ENCODE measurements at places on chromosomes 2 and 18. TPM values are rescaled to one million over a fixed set of nuclear protein-coding genes. Genes with fewer than 3 reads are reported as not detected.

DNA sequence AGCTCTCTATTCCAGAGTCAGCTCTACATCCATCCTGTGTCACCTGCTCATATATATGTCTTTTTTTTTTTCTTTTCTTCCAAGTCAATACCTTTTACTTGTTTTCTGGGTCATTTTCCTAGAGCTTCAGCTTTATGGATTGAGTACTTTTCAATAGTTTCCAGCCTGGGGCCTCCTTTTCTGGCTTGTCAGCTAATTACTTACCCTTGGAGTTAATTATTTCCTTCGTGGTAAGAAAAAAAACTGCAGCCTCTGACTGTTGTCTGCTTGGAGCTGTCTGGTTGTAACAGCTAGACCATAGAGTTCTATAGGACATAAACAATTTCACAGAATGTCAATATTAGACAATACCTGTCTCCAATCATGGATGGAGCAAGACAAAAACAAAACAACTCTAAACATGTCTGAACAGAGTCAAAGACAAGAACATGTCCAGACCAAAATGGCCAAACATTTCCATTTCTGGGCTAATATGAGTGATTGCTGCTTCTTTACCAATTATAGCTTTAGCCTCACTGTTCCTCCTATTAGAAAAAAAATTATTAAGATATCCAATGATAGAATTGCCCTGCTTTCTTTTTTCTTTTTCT lies 643.1 kb downstream of the SLC4A3 start:
- DNase-seq, result no peak

DNA sequence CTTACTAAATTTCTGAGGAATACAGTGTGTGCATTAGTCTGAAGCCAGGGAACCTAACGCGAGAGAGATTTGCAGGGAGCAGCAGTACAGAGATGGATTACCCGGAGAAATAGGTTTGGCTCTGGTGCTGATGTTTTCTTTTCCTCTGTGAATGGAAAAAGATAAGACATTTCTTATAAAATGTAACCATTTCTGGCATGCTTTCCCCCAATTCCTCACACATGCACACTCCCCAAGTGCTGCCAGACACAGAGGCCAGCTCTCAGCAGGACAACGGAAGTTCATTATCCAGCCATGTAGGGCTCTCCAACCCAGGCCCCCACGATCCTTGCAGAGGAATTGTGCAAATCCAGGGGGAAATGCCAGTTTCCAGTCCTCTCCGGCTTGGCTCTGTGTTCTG lies 224.5 kb upstream of the MGAT5 start:
- no peak for DNase-seq

DNA sequence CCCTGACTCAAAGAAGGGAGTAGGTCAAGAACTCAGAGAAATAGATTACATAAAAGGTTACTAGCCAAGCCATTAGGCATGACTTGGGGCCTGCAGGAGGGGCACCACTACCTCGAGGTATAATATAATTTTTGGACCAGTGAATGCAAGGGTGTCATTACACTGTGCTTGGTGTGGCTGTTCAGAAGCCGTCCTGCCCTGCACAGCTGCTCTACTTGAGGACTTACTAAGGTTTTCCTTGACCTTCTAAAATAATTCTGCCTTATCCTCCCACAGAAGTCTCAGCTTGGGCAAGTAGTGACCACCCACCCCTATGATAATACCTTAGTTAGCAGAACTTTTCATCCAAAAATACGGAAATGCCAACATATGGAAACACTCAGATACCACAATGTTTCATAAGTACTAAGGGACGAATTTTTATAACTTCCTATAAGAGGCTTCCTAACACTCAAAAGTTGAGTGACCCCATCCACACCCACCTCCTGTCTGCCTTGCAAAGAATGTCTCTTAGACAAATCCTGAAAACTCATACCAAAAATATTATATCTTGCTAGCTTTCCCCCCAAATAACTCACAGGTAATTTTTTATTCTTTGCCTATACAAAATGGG lies 17.7 kb upstream of the ATG16L1 start:
- no peak for DNase-seq

DNA sequence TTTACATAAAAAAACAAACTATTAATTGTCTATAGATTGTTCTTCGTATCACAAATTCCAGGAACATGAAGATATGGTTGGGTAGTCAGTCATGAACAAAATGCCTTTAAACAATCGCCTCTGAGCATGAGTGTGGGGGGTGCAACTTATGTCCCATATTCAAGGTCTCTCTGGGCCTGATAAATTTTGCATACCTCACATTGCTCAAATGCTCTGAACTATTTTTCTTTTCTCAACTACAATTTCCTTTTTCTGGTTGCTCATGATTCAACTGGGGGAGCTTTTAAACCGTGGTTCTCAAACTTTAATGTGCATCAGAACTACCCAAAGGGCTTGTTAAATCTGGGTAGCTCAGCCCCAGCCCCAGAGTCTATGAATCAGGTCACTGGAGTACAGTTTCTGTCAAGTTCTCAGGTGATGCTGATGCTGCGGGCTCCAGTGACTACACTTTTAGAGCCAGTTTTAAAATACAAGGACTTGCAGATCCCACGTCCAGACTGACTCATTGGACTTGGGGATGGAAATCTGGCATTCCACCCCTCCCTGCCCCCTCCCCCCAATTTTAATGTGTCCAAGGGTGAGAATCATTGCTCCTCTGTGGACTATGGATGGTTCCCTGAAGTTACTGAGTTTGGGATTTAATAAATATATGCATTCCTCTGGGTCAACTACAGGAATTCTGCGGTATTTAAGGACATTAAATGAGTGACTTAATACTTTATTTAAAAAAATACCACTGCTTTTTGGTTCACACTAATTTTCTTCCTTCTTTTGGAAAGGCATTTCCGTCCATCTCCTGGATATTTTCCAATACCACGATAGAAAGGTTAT lies 1.5 kb upstream of the GPD2 start:
- peak; percentile 50 for DNase-seq

DNA sequence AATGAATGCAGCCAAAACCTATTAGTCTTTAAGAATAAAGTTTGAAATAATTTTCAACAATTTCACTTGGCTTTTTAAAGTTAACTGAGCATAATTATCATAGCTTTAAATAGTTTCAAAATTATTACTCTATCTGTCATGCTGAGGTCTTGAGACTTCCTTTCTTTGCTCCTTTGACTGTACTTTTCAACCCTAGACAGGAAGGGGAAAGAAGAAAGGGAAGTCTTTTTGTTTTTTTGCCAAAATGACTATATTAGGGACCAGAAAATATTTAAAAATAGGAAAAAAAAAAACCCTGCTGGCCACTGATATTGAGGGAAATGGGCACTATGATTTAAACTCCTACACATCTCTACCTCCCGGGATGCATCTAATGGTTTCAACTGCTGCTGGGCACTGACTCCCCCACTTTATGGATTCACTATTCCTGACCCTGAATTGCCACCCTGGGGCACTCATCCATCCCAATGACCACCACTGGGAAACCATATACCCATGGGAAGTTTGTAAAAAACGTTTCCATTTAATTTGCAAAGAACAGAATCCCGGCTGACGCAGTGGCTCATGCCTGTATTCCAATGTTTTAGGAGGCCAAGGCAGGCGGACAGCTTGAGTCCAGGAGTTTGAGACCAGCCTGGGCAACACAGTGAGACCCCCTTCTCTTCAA lies 50.5 kb downstream of the GAREM1 start:
- no peak for DNase-seq

DNA sequence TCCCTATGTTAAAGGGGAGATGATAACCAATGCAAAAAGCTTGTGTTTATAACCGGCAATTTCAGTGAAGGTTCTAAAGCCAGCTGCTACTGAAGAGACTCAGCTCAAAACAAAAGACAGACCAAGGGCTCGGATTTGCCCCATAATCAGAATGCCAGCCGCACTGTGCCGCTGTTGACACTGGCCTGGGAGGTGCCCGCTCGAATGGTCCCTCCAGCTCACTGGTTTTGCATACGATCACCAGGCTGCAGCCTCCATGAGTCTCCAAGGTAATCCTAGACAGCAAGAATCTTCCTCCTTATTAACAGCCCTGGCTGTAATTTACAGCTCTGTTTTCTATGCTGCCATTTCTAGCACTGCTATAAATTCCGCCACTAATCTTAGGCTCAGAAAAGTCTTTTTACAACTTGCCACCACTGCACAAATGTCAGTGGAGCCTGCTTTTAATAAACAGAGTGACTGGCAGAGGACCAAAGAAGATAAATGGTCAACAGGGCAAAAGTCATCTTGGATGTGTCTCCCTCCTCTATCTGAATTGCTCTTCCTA lies 155.7 kb upstream of the SH3BP4 start:
- no peak for DNase-seq

GRCh38 chr2:8571301-8571791 lies 110.5 kb upstream of the ID2 start:
- DNase-seq, result no peak

- DNase-seq, result no peak
Measured at GRCh38 chr2:182300608-182301007, 126.2 kb downstream of the PDE1A start.

GRCh38 chr2:31785876-31786275 lies 205.1 kb upstream of the SRD5A2 start:
- DNase-seq, result no peak

- peak; percentile 85 for DNase-seq
Measured at GRCh38 chr2:43605079-43605655, 9.3 kb upstream of the THADA start.

DNA sequence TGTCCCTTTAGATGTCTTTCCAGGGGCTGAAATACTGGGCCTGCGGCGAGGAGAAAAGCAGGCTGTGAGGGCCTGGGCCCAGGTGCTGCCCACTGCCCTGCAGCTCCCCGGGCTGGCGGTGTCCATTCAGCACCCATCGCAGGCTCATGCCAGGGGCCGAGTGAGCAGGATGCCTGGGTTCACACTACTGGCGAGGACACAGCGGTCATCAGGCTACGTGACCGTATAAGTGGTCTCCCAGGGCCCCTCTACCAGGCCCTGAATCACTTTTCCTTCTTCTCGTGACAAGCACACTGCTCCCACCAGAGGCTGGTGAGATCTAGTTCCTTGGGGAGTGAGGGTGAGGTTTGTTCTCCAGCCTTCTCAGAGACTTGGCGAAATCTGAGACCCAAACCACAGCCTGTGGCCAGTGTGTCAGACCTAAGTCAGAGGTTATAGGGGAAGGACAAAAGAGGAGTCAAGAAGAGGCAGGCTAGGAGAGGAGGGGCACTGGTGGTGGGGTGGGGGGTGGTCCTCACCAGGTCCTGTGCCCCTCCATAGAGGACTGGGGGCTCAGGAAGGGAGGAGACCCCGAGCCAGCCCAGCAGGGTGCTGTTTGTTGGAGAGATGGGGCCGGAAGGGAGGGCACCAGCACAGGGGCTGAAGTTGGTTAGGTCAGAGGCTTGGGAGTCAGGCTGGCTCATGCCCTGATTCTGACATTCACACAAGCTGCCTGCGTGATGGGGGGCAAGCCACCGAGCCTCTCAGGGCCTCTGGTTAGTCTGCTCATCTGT lies 6.6 kb upstream of the SEMA4C start:
- DNase-seq, result peak; percentile 45

DNA sequence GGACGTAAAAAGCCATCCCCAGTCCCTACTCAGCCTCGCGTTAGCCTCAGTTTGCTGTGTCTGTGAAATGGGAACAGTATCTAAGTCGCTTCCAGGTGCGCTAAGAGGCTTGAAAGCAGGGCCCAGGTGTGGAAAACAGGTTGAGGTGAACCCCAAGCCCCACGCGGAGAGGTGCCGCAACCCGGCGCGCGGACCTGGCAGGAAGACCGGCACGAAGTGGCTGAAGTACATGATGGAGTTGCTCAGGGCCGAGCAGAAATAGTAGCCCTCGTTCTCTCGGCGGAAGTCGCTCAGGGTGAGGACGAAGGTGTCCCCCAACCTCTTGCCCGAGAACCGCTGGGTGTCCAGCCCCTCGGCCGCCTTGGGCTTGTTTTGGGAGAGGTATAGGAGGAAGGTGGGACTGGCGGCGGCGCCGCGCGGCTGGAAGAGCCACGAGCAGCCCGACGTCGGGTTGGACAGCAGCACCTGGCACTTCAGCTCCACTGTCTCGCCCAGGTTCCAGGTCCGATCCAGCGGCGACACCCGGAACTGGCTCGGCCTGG lies 508 bp downstream of the CD8A start:
- peak; percentile 27 for DNase-seq

DNA sequence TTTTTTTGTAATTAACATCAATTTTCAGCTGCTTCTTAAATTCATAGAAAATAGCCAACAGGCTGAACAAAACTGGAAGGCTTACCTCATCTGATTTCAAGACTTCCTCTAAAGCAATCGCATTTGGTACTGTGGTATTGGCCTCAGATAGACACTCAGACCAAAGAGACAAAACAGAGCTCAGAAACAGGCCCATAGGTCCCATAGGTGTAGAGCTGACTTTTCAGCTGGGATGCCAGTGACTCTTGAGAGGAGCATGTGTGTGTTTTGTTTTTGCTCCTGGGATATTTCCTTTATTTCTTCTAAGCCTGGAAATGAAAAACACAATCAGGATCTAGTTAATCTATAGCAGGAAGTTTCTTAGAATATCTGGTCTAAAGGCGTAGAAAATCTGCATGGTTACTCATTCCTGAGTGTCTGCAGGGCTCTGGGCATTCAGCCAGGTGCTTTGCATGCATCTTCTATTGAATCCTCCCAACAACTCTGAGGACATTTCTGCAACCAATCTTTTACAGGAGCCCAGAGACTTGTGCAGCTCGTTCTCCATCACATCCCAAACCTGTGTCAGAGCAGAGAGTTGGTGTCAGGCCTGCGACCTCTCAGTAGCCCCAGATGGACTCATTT lies 190.8 kb downstream of the RTP5 start:
- DNase-seq, result peak; percentile 92

GRCh38 chr2:20439503-20439902 lies 7.4 kb upstream of the RHOB start:
- no peak for DNase-seq

- no peak for DNase-seq
Measured at GRCh38 chr2:77567723-77568122, 45.5 kb upstream of the LRRTM4 start.

GRCh38 chr18:45910405-45911023 lies 56.6 kb downstream of the EPG5 start:
- DNase-seq, result peak; percentile 68

DYTN gene
- not detected for total RNA-seq

PPIL3 gene
- total RNA-seq, result 39.6 TPM

AQP12A gene
- total RNA-seq, result not detected

RIT2 gene
- not detected for total RNA-seq

CCDC148 gene
- 0.13 TPM for total RNA-seq

SERPINB4 gene
- total RNA-seq, result not detected

FIGN gene
- 0.76 TPM for total RNA-seq

RAB27B gene
- total RNA-seq, result 0.54 TPM

CHRND gene
- total RNA-seq, result not detected

SNORC gene
- total RNA-seq, result 0.63 TPM

TUBB8B gene
- not detected for total RNA-seq

Data from GM23248 (cell line).